ENCODE measurements at places on chromosomes 5 and 9.

- peak; percentile 26 for DNase-seq
Measured at GRCh38 chr9:87405677-87406542, 91.8 kb upstream of the DAPK1 start.

- no peak for DNase-seq
Measured at GRCh38 chr5:110338341-110339083, 388.0 kb downstream of the TMEM232 start.

DNA sequence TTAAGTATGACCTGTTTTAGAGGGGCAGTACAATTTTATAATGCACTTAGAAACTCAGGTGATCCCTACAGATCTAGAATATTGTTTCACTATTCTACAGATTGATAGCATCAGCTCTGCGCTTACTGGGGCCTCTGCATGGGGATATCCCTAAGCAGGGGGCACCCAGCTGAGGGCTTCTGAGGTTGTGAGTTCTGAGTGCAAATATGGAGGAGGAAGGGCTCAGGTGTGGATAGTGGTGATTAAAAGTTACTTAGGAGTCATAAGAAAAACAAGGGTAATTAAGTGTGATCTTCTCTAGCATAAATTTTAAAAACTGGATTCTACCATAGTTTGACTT lies 274.4 kb downstream of the EFNA5 start:
- no peak for DNase-seq

GRCh38 chr5:93257616-93258015 lies 323.4 kb downstream of the NR2F1-AS1 start:
- DNase-seq = no peak

DNA sequence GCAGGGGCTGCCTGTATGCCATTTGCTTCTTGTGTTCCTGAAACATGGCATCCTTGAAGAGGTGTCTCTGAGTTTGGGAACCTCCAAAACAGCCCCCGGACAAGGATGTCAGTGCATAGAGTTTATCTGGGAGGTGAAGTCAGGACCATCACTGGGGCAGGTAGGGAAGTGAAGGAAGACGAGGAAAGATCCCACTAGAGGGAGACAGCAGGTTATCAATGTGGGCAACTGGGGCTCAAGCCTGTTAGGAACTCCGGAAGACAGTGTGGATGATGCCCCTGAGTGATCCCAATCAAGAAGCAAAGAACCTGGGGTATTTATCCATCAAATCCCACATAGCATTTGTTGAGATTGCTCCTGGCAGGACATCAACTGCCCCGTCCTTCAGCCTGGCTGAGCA lies 233.1 kb downstream of the AGTPBP1 start:
- no peak for DNase-seq

- no peak for DNase-seq
Measured at GRCh38 chr9:25254051-25254450, 424.2 kb downstream of the TUSC1 start.

- no peak for DNase-seq
Measured at GRCh38 chr9:96599298-96599697, 20.3 kb downstream of the CDC14B start.

DNA sequence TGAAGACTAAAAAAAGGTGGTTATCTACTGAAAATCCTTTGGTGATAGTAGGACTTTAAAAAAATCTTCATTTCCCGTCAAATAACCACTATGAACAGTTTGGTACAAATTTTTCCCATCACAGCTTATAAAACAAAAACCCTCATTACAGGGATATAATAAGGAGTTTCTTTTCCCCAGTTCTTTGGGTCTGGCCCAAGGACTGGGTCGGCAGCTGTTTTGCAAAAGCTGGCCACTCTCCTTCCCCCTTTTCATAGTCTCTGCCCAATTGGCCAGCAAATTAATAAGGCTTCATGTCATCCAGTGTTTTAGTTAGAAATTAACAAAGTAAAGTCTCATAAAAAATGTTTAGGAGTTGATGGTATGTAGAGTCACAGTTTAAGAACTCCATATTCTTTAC lies 47.0 kb upstream of the PDE8B start:
- DNase-seq = no peak

DNA sequence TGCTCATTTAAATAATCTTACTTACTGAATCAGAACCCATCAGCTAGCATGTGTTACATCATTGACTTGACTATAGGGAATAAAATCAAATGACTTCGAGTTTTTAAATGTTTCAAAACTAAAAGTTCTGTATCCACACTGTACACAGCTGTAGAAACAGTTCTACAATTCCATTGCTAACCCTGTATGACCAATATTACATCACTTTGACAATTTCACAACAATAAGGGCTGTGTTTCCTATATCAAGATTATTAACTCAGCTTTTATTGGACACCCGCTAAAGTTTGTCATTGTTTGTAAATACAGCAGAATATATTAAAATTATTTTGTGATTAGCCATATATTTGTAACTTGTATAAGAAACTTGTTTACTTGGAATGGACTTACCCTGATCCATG lies 540.8 kb downstream of the PRELID2 start:
- no peak for DNase-seq

DNA sequence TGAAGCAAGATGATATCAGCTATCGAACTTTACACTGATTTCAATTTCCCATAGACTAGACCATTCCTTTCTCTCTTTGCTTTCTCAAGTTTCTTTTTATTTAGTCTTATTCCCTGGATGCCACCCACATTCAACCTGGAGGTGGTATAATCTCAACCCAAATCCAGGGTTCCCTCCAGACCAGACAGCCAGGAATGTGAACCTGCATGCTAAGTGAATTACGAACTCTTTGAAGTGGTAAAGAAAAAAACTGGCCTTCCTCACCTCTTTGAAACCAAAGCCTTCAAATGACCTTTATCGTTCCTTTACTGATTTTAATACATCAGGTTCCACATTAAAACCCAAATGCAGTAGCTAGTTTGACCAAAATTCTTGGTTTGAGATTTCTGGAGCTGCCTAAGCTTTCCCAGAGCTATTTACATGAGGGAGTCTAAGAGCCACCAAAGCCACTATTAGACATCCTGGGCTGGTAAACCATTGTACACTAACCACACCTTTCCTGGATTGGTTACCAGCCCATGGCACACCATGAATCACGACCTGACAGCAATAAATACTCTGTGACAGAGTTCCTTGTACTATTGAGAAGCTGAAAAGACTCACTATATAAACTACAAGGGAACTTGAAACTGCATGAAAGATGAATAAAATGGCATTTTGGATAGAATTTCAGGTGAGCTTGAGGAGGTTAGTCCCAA lies 323.7 kb downstream of the ADAMTS6 start:
- peak; percentile 67 for DNase-seq
